Esophagus squamous epithelium (tissue), 5 donors: ENCODE measurements at places on chromosomes 13 and 19. TPM values are rescaled to one million over a fixed set of nuclear protein-coding genes. Genes with fewer than 3 reads are reported as not detected.

The COX7A1 gene
- 2.0 TPM for total RNA-seq

The RFXAP gene
- 2.1 TPM for total RNA-seq

The PPP1R37 gene
- total RNA-seq, result 35.5 TPM

The PRR22 gene
- total RNA-seq, result 5.0 TPM

The VAV1 gene
- total RNA-seq, result 2.0 TPM

The CCDC8 gene
- total RNA-seq, result 1.7 TPM

The SIGLEC8 gene
- total RNA-seq, result 1.2 TPM

The SHC2 gene
- total RNA-seq, result 1.1 TPM

The PLA2G4C gene
- total RNA-seq, result 4.0 TPM

The ZNF570 gene
- 7.2 TPM for total RNA-seq

The CYP2A7 gene
- total RNA-seq, result not detected

The PPP1R12C gene
- total RNA-seq, result 39.4 TPM

The SKA3 gene
- total RNA-seq, result 10.6 TPM

The DHDH gene
- 0.95 TPM for total RNA-seq

The SIPA1L3 gene
- 11.1 TPM for total RNA-seq

The PGLYRP1 gene
- total RNA-seq, result not detected

The TDRD3 gene
- total RNA-seq, result 33.8 TPM

The CCDC169 gene
- total RNA-seq, result 0.35 TPM

The LRP3 gene
- 17.2 TPM for total RNA-seq

The GFY gene
- not detected for total RNA-seq

The RNF17 gene
- not detected for total RNA-seq

The DZIP1 gene
- 12.8 TPM for total RNA-seq

The DYRK1B gene
- 12.6 TPM for total RNA-seq

The GPR4 gene
- 0.76 TPM for total RNA-seq

The WBP4 gene
- total RNA-seq, result 12.6 TPM

The TRMT1 gene
- 19.4 TPM for total RNA-seq

The SHANK1 gene
- total RNA-seq, result not detected

The NLRP4 gene
- total RNA-seq, result not detected

The ACP7 gene
- not detected for total RNA-seq

The ZNF675 gene
- 9.7 TPM for total RNA-seq

The ZFP36 gene
- 72.1 TPM for total RNA-seq

The ZIM2 gene
- total RNA-seq, result not detected

The KLC3 gene
- total RNA-seq, result 22.3 TPM

The SLC15A1 gene
- 2.9 TPM for total RNA-seq

The TMEM59L gene
- total RNA-seq, result 2.7 TPM

The PLEKHA4 gene
- 6.2 TPM for total RNA-seq

The KLHL1 gene
- not detected for total RNA-seq

The LPAR6 gene
- total RNA-seq, result 102 TPM

The FUT3 gene
- total RNA-seq, result 103 TPM

The CCDC70 gene
- not detected for total RNA-seq

The LIM2 gene
- total RNA-seq, result not detected

The ZNF709 gene
- 2.5 TPM for total RNA-seq

The CCL25 gene
- total RNA-seq, result not detected

The ERICH6B gene
- total RNA-seq, result not detected

The UBAC2 gene
- 77.8 TPM for total RNA-seq

The ZNF763 gene
- total RNA-seq, result 1.2 TPM

The CFAP97D2 gene
- not detected for total RNA-seq

The ZNF667 gene
- total RNA-seq, result 0.64 TPM

The MBD3L2 gene
- not detected for total RNA-seq

The ZNF93 gene
- total RNA-seq, result 7.6 TPM

The ZNF708 gene
- total RNA-seq, result 5.4 TPM

The IGSF23 gene
- not detected for total RNA-seq

The ZNF536 gene
- total RNA-seq, result 0.44 TPM

The GGACT gene
- total RNA-seq, result 2.3 TPM

The MCEMP1 gene
- total RNA-seq, result 0.29 TPM

The SERP2 gene
- total RNA-seq, result 1.5 TPM
